ENCODE measurements at places on chromosomes 3 and 15.

GRCh38 chr15:101486696-101487459, 2.6 kb downstream of the PCSK6 start:
- DNase-seq: no peak

GRCh38 chr3:71121429-71122167, 461.9 kb downstream of the FOXP1 start:
- DNase-seq: no peak

- no peak for DNase-seq
Measured at GRCh38 chr15:34109797-34110663, 8.1 kb downstream of the PGBD4 start.

DNA sequence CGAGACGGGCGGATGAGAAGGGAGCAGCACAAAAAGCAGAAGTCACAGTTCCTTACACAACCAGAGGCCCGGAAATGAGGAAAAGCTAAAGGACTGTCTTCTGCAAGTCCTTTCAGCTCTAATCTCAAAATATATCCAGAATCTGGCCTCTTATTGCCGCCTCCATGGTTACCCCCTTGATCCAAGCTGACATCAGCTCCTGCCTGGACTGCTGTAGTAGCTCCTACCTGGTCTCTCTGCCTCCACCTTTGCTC, 324.0 kb upstream of the ROPN1 start:
- no peak for DNase-seq

DNA sequence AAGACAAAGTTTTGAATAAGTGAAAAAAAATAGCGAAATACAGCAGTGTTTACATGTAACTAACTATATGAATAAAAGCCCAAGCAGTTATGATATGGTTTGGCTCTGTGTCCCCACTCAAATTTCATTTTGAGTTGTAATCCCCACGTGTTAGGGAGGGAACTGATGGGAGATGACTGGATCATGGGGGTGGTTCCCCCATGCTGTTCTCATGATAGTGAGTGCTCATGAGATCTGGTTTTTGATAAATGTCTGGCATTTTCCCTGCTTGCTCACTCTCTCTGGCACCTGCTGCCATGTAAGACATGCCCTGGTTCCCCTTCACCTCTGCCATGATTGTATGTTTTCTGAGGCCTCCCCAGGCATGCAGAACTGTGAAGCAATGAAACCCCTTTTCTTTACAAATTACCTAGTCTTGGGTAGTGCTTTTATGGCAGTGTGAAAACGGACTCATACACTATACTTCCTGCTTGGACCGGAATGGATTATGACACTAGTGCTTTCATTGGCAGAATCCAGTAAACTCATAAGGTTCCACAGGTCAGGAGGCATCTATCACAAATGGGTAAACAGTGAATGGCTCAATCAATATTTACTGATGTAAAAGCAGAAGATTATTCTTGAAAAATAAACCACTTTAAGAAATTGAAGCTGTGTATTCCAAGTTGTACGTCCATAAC, 192.1 kb downstream of the CBLB start:
- DNase-seq: no peak

DNA sequence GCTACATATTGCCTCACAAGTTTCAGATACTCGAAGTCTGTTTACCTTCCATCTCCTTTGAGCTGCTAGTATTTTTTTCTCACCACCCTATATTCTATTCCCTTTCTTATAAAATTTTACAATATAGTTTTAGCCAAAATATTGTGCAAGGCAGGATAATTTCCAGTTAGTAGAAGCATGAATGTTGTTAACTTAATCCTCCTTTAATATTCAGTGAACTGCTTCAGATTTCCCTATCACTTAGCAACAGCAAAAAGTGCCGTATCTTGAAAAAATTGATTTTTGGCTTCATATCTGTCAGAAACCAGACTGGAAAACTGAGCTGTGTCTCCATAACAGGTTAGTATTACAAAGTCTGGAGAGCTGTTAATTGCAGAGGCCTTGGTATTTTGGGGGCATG, 24.0 kb downstream of the PLSCR4 start:
- no peak for DNase-seq

DNA sequence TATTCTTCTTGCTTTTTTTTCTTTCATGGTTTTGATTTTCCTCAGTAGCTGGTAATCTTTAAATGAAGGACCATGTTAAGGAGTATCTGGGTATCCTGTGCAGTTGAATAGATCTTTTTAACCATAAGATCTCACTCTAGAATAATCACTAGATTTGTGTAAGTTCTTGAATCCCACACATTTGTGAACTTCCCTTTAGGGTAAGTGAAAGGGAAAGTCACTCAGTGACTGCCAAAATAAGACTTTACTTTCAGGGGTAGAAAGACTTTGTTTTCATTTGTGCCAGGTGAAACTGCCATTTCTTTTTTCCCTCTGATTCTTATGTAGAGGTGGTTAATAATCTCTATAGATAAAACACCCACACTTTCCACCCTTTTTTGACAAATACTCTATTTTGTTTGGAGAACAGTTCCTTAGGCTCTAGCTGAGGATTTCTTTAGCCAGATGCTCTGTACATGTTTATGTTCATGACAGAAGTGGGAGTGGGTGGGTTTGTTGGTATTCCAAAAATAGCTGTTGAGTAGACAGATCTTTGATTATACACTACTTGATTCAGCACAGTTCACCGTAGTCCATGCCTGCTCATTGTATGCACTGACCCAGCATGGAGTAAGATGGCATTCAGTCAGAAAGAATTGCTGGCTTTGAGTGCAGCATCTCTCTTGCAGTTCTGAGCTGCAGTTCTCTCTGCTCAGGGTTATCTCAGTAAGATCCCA, 28.5 kb downstream of the LRRC49 start:
- DNase-seq: no peak

DNA sequence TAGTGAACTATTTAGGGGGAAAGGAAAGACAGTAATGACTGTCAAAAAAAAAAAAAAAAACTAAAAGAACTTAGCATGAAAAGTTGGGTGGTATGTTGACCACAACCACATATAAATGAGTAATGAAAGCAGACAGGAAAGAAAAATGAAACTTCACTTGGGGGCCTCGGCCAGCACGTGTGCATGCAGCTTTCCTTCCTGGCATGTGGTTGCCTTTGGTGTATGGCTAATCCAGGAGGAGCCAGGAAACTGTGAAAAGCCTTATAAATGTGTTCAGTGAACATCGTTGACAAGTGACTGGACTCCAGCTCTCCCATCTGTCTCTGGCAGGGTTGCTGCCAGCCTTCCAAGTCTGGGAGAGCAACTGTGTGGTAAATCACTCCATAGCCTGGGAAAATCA, 195.1 kb downstream of the DTWD1 start:
- DNase-seq: no peak

GRCh38 chr3:188863999-188864406, 307.8 kb upstream of the TPRG1 start:
- no peak for DNase-seq

DNA sequence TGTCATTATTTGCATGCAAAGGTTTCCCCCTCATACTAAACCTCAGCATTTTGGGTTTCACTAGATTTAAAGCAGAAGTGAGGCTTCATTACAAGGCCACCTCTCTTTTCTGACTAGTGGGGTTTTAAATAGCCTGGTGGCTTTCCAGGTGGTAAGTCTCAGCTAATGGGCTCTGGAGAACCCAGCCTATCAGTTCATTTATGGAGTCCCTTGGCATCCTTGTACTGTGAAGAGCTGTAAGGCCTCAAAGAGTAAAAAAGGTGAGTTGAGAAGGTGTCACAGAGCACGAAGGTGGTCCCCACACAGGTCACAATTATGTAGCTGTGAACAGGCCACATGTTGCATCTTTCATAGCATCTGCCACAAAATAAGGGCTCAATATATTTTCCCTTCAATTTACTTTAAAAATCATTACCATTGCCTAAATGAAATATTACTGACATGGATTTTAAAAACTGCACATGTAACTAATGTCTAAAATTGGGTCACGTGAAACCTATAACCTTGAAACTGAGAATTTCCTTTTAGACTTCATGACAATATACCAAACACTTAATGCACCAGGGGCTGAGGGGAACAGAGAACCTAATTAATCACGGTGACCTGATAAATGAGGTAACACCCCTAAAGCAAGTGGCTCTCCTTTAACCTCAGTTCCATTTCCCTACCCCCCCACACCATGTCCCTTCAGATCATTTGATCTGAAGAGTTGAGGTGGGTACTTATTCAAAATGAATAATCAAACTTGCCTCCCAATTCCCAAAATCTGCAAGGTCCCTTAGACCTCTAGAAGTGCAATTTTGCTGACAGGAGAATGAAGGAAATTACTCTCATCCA, 1.3 kb downstream of the NGLY1 start:
- peak; percentile 26 for DNase-seq

DNA sequence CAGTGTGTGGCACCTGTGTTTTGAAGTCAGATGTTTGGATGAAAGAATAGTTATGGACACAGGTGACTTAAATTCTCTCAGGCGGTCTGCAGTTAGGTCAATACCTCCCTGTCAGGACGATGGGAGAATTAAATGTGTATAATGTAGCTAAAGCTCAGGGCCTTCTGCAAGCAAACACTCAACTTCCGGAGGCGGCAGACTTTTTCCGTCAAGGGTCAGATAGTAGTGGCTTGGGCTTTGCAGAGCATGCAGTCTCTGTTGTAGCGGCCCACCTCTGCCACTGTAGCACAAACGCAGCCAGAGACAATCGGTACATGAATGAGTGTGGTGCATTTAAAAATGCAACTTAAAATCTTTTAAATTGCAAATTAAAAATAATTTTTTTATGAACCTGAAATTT, 47.4 kb downstream of the CMTM8 start:
- DNase-seq: no peak

- no peak for DNase-seq
Measured at GRCh38 chr3:25041871-25042584, 386.0 kb upstream of the RARB start.

- no peak for DNase-seq
Measured at GRCh38 chr15:87623832-87624231, 632.7 kb downstream of the NTRK3 start.

- DNase-seq: no peak
Measured at GRCh38 chr3:69082805-69083204, 1.9 kb upstream of the ARL6IP5 start.

- no peak for DNase-seq
Measured at GRCh38 chr3:134018406-134018805, 11.3 kb downstream of the SLCO2A1 start.

DNA sequence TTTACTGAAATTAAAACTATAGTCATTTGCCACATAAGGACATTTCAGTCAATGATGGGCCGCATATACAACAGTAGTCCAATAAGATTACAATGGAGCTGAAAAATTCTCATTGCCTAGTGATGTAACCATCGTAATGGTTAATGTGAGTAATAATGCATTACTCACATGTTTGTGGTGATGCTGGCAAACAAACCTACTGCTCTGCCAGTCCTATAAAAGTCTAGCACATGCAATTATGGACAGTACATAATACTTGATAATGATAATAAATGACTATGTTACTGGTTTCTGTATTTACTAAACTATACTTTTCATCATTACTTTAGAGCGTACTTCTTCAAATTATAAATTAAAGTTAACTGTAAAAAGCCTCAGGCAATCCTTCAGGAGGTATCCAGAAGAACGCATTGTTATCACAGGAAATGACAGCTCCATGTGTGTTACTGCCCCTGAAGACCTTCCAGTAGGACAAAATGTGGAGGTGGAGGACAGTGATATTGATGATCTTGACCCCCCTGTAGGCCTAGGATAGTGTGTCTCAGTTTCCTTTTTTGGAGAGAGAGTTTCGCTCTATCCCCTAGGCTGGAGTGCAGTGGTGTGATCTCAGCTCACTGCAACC, 102.7 kb downstream of the ATP1B3 start:
- DNase-seq: no peak
